ENCODE measurements at places on chromosomes 4 and X.
A peak's percentile ranks its signal among the peaks of the same experiment; 100 is the strongest.

DNA sequence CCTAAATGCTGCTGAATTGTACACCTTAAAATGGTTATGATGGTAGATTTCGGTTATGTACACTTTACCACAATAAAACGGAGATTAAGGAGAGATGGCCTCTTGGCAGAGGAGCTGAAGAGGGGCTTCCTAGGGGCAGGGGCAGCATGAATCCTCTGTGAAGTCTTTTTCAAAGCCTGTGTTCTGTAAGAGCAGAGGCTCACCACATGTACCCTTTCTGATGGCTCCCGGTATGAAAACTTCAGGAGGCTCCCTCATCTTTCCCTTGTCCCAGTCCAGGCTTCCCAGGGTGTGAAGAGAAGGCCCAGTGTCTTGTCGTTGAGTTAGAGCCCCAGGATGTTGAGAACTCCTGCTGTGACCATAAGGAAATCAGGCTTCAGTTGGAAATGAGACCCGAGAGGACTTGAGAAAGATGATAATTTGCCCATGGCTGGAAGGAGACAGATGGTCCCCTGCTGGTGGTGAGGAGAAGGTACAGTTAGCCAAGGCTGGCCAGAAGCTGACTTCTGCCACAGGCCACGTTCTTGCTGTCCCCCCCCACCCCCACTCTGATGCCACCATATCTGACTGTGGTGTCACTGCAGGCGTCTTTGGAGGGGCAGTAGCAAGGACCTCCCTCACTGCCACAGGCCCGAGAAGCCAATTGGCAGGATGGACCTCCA is 31.8 kb upstream of the MTM1 start:
- no peak for DNase-seq

DNA sequence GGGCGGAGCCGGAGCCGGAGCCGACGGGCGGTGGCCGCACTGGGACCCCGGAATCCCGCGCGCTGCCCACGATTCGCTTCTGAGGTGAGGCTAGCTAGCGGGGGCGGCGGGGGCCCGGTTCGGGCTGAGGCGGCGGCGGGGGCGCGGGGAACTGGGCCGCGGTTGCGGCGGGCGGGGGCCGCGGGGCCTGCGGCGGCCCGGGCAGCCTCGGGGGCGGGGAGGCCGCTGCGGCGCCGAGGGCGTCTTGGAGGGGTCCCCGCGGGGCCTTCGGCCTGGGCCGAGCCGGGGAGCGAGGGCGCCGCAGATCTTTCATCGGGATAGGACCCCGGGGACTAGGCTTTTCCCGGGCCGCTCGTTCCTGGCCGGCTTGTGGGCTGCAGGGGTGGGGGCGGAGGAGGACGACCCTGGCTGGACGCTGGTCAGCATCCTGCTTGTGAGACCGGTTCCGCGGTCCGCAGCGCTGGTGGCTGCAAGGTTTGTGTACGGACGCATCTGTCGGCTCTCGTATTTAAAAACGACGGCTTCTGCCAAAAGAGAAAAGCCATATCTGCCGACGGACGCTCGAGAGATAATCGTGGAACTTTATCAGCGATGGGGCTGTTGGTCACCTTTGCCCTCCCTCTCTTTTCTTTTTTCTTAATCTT is 419 bp downstream of the ADD1 start:
- DNase-seq = no peak

GRCh38 chr4:60619531-60620305 is 580.4 kb upstream of the ADGRL3 start:
- DNase-seq = no peak

DNA sequence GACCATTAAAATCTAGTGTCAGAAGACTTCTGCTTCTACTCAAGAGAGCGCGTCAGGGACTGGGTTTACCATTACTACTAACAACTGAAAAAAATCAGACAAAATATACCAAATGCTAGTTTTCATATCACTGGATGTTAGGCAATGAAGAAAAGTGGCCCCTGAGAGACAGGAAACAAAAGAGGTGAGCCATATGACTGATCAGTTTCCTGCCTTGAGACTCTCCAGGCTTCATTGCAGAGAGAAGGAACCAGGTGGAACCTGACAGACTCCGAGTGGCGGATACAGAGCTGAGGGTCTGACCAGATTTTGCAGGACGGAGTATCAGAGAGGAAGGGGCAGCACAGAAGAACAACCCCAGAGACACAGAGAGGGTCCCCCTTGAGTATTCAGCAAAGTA is 86.3 kb downstream of the C4orf51 start:
- DNase-seq = no peak

GRCh38 chr4:15233626-15234025 is 194.2 kb upstream of the C1QTNF7 start:
- DNase-seq = no peak

DNA sequence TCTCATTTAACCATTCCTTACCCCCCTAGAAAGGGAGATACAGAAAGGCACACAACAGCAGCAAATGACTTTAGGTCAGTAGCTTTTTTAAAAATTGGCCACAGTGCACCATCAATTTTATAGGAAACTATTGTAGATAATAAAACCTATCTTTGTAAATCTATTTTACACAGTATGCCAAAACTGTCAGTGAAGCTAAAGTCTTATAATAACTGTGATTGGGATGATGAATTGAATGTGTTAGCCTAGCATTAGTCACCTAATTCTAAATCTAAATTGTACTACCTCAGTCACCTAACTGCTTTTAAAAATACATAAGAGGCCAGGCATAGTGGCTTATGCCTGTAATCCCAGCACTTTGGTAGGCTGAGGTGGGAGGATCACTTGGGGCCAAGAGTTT is 44.2 kb downstream of the SH3RF1 start:
- no peak for DNase-seq

DNA sequence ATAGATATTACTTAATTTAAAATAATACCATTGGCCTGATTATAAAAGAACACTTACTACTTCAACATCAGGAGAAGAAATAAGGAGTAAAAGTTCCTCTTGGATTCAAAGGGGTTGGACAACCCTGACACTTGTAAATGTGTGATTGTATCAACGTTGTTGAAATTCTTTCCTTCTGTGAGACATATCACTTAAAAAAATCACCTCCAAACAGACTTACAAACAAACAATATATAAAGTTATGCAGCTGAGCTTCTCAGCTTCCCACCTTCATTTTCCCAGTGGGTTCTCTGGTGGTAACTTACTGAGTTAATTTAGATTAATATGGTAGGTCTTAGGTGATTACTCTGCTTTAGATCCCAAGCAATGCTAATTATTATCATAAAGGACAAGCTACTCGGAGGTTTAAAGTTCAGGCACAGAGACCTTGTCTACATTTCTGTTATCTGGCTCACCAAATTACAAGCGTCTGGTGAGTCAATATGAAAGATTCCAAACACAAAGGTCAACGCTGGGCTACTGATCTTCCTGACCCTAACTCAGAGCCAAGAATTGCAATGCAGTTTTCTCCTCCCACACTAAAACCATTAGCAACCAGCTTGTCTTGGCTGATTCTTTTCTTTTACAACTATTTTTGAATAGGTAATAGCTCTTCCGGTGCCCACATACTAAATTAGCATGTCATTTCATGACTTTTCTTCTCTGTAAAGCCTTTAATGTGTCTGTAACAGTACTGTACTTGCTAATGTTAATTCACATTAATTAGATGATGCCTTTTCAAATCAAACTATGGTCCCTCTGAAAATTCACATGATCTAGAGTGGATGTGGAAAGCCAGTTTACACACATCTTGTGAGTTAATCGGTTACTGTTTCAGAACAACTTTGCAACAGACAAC is 157.6 kb downstream of the RASL11B start:
- DNase-seq = no peak

DNA sequence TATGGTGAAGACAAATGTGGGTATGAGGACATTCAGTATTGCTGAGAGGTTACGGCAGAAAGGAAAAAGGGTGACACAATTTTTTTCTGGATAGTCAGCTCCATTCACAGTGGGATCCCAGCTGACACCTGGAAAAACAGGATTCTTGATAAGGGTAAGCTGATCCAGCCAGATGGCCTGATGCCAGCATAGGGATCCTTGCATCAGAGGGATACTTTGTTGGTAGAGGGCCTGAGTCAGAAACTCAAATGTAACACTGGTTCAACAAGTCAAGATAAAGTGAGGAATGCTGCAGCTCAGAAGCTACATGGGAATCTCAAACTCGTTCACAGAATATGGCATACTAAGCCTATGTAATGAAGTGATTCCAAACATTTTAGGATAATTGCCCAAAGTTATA is 726.7 kb downstream of the C4orf33 start:
- DNase-seq = no peak

DNA sequence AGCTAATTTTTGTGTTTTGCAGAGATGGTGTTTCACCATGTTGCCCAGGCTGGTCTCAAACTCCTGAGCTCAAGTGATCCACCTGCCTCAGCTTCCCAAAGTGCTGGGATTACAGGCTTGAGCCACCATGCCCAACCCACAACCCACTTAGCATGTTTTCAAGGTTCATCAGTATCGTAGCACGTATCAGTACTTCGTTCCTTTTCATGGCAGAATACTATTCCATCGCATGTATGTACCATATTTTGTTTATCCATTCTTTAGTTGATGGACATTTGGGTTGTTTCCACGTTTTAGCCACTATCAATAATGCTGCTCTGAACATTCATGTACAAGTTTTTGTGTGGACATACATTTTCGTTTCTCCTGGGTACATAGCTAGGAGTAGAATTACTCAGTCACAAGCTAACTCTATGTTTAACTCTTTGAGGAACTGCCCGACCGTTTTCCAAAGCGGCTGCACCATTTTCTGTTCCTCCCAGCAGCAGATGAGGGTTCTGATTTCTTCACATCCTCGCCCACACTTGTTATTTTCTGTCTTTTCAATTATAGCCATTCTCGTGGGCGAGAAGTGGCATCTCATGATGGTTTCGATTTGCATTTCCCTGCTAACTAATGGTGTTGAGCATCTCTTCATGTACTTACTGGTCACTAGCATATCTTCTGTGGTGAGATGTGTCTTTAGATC is 32.5 kb downstream of the MAN2B2 start:
- no peak for DNase-seq

DNA sequence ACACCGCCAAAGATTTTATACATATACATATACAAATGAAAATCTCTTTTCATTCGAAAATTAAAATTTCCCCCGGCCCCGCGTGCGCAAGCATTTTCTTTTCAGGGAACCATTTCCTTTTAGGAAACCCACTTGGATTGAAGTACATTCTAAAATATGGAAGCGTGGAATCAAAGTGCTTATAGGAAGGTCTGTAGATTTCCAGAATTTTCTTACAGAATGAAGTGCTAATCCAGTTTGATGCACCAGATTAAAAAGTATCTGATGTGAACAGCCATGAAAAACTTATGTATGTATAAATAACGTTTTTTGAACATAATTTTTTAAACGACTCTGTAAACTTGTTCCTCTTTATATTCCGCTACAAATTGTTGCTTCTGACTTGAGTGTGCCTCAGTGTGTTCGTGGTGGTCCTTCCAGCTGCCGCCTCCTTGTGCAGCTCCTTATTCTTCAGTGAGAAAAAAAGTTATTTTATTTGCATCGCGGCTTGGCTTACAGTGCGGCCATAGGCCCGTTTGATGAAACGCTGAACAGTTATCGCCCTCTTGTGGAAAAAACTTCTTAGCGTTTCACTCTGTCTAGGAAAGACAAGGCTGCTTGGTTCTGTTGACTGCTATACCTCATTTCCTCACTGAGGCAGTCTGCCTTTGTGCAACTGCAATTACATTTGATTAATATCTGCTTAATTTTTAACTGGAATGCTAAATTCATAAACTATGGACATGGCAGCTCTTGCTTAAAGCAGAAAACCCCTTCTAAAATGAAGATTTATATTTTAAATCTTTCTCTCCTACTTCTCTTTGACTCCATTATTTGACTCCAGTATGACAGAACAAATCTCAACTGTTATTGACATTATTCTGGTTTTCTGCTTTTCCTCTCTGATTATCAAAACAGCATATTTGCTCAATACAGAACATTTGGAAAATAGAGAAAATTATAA is 4.7 kb upstream of the NKX6-1 start:
- DNase-seq = peak; percentile 45

DNA sequence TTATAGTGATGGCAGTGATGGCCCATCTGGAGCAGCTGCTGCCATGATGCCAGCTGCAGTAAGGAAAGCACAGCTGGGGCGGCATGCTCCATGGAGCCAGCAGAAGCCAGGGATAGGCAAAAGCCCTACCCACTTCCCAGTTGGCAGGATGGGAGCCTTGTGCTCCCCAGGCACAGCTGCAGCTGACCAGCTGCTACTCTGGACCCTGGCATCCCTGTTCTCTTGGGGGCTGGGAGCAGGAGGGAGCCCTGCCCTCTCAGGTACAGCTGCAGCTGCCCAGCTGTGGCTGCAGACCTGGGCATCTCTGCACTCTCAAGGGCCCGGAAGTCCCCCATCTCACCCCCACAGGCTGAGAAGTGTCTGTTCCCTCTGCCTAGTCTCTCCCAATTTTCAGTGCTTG is 531.9 kb downstream of the PCDH18 start:
- no peak for DNase-seq

GRCh38 chr4:72954811-72955210 is 114.7 kb downstream of the COX18 start:
- no peak for DNase-seq

DNA sequence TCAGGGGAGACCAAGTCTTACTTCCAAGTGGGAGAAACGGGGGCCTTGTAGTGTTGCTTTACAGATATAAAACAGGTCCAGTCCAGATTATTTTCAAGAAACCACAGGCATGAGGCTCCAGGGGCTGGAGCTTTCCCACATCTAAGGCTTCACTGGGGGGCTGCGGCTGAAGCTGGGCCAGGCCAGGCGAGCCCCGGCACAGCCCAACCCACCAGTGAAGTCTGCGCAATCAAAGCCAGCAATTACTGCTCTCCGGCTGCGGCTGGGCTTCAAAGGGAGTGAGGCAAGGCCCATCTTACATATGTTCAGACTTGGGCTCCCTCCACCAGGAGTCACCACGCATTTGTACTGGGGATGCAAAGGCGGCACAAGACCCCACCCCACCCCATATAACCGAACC is 61.7 kb downstream of the HADH start:
- DNase-seq = no peak

DNA sequence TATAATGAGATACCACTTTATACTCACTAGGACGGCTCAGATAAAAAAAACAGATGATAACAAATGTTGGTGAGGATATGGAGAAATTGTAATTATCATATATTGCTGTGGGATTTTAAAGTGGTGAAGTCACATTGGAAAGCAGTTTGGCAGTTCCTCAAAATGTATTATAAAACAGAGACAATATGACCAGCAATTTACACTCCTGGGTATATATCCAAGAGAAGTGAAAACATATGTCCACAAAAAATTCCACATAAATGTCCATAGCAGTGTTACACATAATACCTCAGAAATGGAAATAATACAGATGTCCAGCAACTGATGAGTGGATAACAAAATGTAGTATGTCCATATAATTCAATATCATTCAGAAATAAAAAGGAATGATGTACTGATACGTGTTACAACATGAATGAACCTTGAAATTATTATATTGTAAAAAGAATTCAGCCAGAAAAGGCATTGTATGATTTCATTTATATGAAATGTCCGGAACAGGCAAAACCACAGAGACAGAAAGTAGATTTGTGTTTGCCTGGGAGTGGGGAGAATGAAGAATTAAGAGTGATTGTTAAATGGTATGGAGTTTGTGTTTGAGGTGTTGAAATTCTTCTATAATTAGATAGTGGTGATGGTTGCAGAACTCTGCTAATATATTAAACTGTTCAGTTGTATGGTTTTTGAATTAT is 220.9 kb downstream of the SLC7A11 start:
- DNase-seq = no peak
